ENCODE measurements at places on chromosomes 12 and 14. TPM values are rescaled to one million over a fixed set of nuclear protein-coding genes. Genes with fewer than 3 reads are reported as not detected.

Gene KRT6C
- not detected for total RNA-seq

DNA sequence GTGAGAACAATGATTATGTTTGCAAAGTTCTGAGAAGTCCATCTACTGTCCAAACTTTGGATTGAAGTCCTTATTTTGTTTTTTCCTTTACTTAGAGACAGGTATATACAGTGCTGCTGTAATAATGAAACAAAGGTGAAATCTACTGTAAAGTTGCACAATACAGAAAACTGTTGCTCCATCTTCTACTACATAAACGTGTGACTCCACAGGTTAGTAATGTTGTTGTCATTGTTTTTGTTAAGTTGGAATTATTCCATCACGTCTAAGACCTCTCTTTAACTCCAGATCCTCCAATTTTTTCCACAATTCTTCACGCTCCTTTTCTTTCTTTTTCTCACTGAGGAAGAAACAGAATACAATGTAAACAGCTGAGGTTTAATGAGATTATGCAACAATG is 57.0 kb upstream of the GPHB5 start:
- no peak for DNase-seq

- DNase-seq, result no peak
Observed at GRCh38 chr12:12872139-12872933, 19.0 kb upstream of the GPRC5A start.

- no peak for DNase-seq
Observed at GRCh38 chr12:41981758-41982157, 162.9 kb downstream of the GXYLT1 start.

- DNase-seq, result no peak
Observed at GRCh38 chr12:93601591-93601990, 29.1 kb downstream of the SOCS2 start.

Gene ACOT6
- not detected for total RNA-seq

DNA sequence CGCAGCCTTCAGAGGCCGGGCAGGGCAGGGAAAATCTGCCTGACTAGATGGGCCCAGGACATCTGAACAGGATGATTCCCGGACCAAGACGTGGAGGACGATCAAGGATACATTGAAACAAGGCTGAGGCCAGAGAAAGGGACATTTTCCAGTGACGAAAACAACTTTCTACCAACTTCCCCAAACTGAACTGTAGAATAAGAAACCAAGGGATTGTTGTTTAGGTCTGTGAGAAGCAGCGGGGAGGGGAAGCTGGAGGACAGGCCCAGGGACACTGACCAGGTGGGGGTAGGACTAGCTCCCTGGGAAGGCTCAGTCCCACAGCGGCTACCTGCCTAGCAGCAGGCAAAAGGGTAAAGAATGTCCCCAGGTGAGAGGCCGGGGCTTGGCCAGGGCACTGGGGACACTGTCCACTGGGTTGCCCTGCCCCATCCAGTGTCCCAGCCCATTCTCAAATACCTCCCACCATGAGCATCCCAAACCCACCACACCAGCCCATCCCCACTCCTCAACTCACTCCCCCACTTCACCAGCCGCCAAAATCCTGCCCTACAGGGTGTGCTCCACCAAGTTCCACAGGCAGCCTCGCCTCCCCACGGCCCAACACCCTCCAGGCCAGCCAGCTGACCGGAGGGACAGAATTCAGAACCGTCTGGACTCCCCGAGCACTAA is 995 bp downstream of the TNFRSF1A start:
- no peak for DNase-seq

- DNase-seq, result no peak
Observed at GRCh38 chr12:6361834-6362233, 13.5 kb downstream of the SCNN1A start.

GRCh38 chr12:119681111-119681510 is 13.2 kb downstream of the PRKAB1 start:
- DNase-seq, result no peak

GRCh38 chr12:54376596-54376995 is 7.9 kb downstream of the ZNF385A start:
- DNase-seq, result no peak

DNA sequence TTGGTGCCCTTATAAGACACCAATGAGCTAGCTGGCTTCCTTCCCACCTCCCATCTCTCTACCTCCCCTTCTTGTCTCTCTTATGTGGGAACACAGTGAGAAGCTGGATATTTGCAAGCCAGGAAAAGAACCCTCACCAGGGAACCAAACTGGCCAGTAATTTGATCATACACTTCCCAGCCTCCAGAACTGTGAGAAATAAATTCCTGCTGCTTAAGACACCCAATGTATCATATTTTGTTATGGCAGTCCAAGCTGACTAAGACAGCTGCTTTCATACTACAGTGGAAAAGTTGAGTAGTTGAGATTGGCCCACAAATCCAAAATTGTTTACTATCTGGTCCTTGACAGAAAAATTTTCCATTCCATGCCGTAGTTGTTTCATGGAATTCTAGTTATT is 269.0 kb downstream of the KCNH5 start:
- DNase-seq, result no peak

DNA sequence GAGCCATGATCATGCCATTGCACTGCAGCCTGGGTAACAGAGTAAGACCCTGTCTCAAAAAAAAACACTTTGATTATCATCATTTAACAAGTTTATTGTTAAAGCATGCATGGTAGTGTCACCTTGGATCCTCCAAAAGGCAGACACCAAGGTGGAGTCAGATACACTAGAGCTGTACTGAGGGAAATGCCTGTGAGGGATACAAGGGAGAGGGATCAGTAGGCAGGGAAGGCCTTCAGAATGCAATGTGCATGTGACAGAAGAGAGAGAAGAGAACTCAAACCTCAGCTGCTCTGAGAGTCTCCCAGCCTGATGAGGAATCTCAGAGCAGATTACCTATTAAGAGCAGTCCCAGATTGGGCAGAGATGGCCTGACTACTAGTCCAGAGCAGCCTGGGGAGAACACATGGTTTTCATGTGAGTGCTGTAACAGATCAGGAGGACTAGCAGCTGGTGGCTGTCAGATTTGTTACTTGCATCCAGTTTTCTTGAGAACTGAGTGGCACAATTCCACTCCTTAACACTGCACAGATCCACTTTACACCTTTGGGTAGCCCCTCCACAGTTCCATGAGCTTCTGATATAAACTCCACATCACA is 38.0 kb upstream of the A2ML1 start:
- DNase-seq, result no peak

- DNase-seq, result peak; percentile 49
Observed at GRCh38 chr12:3122841-3123678, 45.9 kb downstream of the TSPAN9 start.

GRCh38 chr14:30528119-30528518 is 30.8 kb upstream of the G2E3 start:
- DNase-seq, result no peak

DNA sequence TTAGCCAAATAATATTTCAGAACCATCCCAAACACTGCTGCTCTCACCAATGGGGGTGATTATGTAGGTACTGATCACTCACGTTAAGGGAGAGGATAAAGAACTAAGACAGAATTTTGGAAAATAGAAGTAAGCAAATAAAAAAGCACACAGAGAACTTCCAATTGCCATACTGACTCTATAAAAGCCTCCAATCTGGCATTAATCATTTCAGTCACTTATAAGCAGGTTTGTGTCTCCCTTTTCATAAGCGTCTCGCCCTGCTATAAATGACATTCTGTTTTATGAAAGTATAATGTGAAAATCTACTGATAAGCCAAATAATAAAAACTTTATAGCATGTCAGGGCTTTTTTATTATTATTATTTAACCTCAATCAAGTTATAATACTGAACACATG is 435.2 kb downstream of the ETNK1 start:
- DNase-seq, result no peak

Gene CLEC7A
- total RNA-seq, result 24.3 TPM

DNA sequence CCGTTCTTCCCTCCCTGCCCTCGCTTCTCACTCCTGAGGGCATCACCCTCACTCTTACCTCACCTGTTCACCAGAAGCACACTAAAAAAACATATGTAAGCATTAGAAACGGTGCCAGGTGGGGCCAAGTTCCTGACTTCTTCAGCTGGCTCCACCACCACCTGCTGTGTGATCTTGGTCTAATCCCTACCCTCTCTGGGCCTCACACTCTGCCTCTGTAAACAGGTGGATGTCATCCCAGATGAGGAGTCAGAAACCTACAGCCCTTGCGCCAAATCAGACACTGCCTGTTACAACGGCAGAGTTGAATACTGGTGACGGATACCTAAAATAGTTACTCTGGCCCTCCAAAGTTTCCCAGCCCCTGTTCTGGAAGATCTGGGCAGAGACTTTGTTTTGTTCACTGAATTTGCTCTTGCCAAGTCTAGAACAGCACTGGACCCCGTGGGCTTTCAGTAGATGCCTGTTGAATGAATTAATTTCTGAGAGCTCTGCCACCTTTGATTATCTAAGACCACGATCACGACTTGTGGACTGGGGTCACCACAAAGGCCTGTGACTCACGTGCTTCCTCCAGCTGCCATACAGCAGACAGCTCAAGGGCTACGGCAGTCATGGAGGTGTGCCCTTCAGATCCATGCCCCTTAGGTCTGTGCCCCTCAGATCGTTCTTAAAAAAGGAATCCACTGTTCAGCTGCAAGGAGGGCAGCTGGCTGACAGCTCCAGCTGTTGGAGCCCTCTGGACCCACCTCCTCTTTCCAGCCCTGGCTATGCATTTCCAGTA is 71.9 kb downstream of the GSC start:
- DNase-seq, result no peak

- no peak for DNase-seq
Observed at GRCh38 chr14:102315121-102315520, 4.4 kb upstream of the ZNF839 start.

GRCh38 chr14:72430457-72430856 is 463.4 kb downstream of the DPF3 start:
- DNase-seq, result no peak

GRCh38 chr12:119006746-119007145 is 25.4 kb downstream of the SRRM4 start:
- no peak for DNase-seq

DNA sequence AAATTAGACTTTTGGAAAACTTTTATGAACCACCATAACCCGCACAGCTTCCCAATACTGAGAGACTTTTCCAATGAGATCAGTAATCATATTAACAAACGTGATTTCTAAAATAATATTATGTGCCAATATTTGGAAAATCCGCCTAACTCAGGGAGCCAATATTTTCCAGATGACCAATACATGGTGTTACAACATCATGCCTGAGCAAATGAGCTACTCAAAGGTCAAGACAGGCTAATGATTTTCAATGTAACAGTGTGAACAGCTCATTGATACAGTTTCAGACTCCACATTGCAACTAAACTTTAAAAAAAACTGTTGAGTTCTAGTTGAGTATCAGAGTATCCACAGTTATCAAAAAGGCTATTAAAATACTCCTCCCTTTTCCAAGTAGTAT is 46.8 kb downstream of the RNF34 start:
- no peak for DNase-seq

Gene MYO1H
- not detected for total RNA-seq

Gene FAM234B
- total RNA-seq, result 8.5 TPM

GRCh38 chr12:95809000-95809680 is 18.6 kb upstream of the NTN4 start:
- no peak for DNase-seq

DNA sequence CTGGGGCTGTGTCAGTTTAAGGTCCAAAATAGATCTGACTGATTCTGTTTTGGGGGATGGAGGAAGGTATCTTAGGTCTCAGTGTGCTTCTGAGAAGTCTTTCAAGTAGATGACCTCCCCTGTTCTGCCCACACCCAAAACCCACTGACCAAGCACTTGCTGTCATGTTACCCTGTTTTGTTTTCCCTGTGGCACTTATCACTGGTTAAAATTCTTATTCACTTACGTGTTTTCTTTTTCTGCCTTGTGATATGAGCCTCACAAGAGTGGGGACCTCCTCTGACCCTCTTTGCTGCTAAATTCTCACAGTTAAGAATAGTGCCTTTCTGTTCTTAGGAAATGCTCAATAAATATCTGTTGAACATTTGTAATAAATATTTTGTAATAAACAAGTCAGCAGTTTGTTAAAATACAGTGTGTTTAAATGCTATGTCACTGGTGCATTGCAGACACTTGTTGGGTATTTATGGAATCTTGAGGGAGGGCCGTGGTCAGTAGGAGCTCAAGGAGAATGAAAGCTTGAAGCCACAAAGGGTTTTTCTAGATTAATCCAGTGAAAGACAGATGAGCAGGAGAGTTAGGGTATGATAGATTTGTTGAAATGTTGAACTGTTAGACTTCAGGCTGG is 20.9 kb downstream of the PLEKHA5 start:
- no peak for DNase-seq

Data from thoracic aorta (tissue), 2 donors.